HuH-7 (cell line): ENCODE measurements at places on chromosomes 1 and 21.

GRCh38 chr1:205631010-205631767 is 622 bp downstream of the ELK4 start:
- DNase-seq = peak; percentile 68

DNA sequence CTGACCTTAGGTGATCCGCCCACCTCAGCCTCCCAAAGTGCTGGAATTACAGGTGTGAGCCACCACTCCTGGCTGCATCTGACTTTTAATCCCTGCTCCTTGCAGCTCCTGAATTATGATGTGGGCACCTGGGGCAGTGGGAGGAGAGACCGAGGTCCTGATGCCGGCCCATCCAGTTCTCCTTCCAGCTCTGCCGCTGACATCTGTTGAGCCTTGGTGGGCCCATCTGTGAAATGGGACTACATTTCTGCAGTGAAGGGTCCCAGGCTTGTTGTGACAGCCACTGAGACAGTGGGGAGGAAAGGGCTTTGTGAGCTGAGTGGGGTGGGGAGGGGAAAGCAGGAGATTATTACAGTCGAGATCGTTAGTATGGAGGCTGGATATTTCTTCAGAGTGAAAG is 11.8 kb downstream of the PLA2G2F start:
- no peak for DNase-seq

- no peak for DNase-seq
These were observed 11.9 kb downstream of the PODN start for GRCh38 chr1:53073868-53074311.

DNA sequence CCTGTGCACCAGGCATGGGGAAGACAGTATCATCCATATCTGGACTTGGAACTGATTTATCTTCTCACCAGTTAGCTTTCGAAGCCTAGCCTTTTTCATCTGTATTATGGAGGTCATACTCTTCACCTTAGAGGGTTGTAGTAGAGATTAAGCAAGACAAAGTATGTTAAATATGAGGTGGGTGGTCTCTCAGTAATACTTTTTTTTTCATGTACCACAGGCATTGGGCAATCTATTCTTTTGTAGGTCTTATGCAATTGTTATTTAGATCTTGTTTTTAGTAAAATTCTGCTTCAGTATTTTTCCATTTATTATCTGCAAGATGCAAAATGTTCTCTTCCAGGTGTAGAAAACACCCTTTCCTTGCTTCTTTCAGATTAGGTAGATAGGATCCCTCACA is 35.2 kb upstream of the OR2B11 start:
- DNase-seq = no peak

- DNase-seq = no peak
These were observed 4.1 kb downstream of the PTPRU start for GRCh38 chr1:29240400-29240837.

- no peak for DNase-seq
These were observed 101.5 kb downstream of the C1orf94 start for GRCh38 chr1:34278211-34278610.

DNA sequence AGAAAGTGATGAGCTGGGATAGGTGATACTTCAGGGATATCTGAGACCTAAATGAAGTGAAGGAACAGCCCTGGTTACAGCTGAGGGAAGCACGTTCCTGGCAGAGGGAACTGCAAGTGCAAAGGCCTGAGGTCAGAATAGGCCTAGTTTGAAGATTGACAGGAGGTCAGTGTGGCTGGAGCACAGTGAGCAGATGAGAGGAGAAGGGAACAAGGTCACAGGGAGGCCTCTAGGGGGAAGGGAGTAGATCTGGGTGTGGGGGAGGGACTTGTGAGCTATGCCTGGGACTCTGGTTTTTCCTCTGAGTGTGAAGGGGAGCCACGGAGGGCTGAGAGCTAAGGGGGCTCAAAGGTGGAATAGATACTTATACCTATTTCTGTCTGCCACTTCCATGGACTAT is 736.4 kb downstream of the MATN1 start:
- no peak for DNase-seq

DNA sequence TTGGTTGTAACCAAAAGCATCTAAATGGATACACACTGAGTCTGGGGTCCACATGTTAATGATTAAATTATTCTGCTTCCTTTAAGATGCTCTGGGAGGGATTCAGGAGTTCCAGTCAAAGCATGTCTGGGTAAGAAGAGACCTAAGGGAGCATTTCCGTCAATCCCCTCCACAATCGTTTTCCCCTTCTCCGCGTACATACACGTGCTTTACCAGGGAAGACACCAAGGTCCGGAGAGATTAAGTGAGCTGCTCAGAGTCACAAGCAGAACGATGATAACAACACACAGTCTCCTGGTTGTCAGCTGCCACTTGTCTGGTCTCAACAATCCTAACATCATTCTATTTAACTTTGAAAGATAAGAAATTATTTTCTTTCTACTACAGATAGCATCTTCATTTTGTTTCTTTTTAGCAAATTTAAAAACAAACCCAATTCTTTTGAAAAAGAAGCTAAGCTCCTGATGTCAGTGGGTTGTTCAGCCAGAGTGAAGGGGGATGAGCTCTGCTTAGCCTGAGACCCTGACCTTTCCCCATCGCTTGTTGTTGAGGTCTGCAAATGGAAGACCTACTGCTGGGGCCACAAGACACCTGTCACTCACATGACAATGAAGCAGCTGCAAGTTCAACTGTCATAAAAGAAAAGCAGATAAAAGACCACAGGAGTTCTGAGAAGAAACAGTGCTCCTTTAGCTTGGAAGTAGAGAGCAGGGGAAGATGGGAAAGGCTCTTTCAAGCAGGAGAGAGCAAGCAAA is 4.5 kb downstream of the PAFAH2 start:
- DNase-seq = no peak

- DNase-seq = no peak
These were observed 109.0 kb upstream of the IPO9 start for GRCh38 chr1:201719812-201720521.

DNA sequence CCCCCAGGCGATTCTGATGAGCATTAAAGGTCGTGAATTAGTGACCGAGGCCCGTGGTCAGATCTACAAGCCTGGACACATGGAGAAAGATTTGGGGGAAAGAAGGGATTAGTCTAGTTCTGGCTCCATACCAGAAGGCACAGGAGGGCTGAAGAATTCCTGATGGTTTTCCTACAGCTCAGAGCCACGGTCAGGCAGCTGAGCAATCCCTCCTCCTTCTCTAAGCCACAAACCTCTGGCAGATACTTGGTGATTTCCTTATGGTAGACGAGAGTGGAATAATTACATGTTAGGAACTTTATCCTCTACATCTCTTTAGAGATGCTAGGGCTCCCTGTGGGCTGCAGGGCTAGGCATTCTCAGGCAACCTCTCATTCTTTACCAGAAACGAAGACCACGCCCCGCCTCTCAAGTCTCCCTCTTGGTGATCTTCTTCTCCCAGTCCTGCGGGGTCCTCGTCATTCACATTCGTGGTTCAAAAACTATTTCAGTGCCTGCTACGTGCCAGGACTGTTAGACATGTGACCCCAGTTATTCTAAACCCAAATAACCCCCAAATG is 20.5 kb upstream of the ZBTB18 start:
- no peak for DNase-seq

GRCh38 chr1:43799656-43800635 is 92.6 kb downstream of the ST3GAL3 start:
- DNase-seq = no peak

GRCh38 chr1:19831441-19831840 is 16.4 kb upstream of the RNF186 start:
- no peak for DNase-seq

DNA sequence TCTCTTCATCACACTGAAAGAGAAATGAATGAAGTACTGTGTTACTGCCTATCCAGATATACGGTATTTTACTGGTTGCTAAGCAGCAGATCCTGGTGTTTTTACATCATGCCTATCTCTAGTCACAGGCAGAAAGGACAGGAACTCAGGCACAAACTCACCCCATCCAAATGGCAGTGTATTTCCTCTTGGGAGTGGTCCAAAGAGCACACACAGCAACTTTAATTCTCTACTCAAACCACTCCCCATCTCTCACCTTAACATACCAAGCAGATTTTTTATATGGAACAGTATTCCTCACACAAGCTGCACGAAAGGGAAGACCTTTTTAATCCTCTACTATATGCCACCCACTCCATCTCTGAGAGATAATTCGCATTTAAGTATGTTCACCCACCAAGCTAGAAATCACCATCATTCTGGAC is 27.3 kb downstream of the EIF4G3 start:
- DNase-seq = no peak

GRCh38 chr1:161709373-161709772 is 2.3 kb downstream of the FCRLA start:
- DNase-seq = no peak

- no peak for DNase-seq
These were observed 64.2 kb downstream of the TCP10L start for GRCh38 chr21:32520875-32521735.

- DNase-seq = no peak
These were observed 67.3 kb downstream of the LAMC1 start for GRCh38 chr1:183090391-183091006.

GRCh38 chr1:72623299-72623708 is 341.0 kb upstream of the NEGR1 start:
- DNase-seq = no peak

- no peak for DNase-seq
These were observed 84.6 kb upstream of the B3GALT2 start for GRCh38 chr1:193270996-193271395.

- DNase-seq = no peak
These were observed 40.5 kb upstream of the SRP9 start for GRCh38 chr1:225737161-225737560.

- DNase-seq = peak; percentile 66
These were observed 37.6 kb downstream of the PIK3CD start for GRCh38 chr1:9689011-9689706.
